CD4-positive, alpha-beta T cell treated with Interleukin-4 for 1 hour (primary cell): ENCODE measurements at places on chromosomes 16 and 17.

- DNase-seq: no peak
Observed at GRCh38 chr17:82655038-82655479, 6.8 kb upstream of the WDR45B start.

GRCh38 chr17:68397108-68397536, 60.2 kb downstream of the WIPI1 start:
- DNase-seq: no peak

DNA sequence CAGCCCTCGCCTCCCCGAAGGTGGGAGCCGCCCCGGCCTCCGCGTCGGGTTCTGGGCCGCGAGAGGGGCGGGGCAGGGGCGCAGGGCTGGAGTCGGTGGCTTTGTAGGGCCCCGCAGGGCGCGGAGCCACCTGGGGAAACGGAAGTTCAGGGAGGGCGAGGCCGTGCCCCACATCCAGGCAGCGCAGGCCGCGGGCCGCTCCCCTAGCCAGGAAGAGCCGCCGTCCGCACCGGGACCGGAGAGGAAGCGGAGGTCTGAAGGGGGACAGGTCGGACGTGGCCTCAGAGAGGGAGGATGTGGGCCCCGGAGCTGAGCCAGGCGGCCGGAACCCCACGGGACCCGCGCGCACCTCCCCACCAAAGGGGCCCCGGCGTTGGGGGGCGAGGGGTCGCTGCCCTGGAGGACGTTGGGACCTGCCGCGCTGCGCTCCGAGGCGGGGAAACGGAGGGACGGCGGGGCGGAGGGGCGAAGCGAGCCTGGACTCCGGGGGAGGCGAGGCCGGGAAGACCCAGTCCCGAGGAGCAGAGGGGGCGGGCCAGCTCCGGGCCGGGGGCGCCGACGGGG, 482 bp upstream of the SLC16A3 start:
- peak; percentile 71 for DNase-seq

GRCh38 chr16:89646906-89647305, 10.6 kb downstream of the CHMP1A start:
- no peak for DNase-seq

- DNase-seq: no peak
Observed at GRCh38 chr16:70614208-70614951, 32.0 kb upstream of the IL34 start.

GRCh38 chr17:38676706-38677504, 2.1 kb upstream of the EPOP start:
- peak; percentile 85 for DNase-seq

DNA sequence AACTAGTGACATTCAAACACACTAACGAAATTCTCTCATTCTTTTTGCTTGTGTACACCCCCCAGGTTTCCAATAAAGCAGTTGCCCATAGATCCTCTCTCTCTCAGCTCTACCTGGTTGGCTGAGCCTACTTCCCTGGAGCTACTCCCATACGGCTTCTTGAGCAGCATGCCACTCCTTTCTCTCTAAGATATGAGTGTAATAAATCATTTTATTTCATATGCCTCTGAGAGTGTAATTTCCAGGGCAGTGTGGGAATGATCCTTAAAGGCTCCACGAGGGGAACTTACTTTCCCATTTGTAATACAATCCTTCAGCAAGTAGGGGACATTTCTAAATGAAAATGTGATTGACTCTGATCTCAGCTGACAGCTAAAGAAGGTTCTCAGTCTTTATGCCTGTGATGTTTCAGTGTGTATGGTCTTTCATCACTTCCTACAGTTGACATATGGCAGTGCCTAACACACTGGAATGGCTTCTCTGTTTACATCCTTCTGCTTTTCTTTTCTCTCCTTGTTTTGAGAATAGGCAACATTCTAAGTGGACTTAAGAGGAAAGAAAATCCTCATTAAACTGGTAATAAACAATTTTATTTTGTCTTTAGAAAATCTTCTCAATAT, 1194.3 kb upstream of the CDH8 start:
- DNase-seq: no peak

DNA sequence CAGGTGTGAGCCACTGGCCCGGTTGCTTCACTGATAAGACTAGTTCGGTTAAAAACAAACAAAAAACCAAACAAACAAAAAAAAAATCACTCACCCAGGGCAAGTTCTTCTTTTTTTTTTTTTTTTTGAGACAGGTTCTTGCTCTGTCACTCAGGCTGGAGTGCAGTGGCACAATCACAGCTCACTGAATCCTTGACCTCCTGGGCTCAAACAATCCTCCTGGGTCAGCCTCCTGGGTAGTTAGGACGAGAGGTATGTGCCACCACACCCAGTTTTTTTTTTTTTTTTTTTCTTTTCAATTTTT, 119.5 kb upstream of the CORO6 start:
- no peak for DNase-seq

GRCh38 chr17:20094777-20095176, 85.6 kb downstream of the SPECC1 start:
- DNase-seq: no peak

DNA sequence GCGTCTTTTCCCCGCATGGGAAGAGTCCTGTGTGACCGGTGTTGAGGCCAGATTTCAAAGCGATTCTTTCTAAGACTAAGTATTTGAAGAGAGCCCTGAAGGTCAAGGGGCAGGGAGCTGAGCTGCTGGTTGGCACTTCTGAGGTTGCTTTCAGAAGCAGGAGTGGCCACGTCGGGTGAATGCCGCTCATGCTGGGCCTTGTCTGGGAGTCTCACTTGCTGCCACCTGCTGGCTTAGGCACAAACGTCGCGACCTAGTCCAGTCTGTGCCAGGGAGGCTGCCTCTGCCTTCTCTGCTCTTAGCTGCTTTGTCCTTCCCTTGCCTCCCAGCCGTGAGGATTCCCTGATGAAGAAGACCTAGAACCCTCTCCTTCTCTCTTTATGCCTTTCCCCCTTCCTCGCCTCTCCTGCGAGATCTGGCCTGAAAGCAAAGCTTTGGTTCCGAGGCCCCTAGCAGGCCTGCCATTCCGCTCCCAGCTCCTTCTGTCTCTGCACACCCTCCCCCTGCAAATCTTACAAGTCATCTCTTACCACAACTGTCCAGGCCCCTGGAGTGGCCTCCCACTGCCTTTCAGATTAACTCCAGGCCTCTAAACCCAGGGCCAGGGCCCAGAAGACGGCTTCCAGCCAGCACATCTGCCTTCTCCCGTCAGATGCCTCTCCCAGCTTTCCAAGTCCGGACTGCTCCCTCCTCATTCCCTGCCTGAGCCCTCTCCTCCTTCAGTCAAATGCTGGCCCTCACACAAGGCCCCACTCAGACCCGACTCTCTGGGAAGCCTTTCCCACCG, 11.4 kb downstream of the CTNS start:
- peak; percentile 17 for DNase-seq

DNA sequence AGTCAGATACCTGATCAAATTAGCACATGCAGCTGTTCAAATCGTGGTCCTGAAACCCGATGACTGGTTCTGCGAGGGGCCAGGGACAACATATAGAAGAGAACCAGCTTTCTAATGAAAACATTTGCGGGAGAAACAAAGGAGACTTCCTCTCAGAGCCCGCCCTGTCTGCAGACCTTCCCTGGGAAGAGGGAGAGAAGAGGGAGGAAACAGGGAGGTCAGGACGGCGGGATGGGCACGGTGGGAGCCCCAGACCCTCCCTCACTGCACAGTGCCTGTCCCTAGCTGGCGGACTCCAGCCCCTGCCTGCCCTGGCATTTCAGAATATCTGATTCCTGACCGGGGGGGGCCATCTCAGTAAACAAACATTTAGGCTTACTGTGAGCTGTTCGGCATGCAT, 317.3 kb downstream of the FOXL1 start:
- DNase-seq: no peak
